ENCODE measurements at places on chromosomes 2 and 18. TPM values are rescaled to one million over a fixed set of nuclear protein-coding genes. Genes with fewer than 3 reads are reported as not detected.

DNA sequence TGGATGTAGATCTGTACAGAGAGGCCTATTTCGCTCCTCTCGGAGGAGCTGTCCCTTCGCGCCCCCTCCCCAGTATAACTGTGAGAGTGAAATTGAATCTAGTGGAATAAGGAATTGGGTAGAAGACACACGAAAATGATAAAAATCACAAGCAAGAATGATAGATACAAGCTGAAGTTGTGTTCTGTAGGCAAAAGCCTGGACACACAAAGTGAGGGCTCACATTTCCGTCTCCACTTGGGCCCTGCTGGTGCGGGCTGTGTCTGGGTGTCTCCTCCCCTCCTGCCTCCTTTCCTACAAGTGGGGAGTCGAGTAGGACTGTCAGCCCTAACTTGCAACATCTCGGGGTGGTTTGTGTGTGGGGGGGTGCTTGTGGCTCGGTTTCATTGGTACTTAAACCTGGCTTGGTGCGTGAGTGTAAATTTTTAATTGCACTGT is 457 bp upstream of the SP9 start:
- peak; percentile 70 for DNase-seq

GRCh38 chr2:222399038-222399783 is 25.1 kb upstream of the SGPP2 start:
- no peak for DNase-seq

- DNase-seq = peak; percentile 52
Measured at GRCh38 chr18:31611511-31611910, 19.8 kb downstream of the TTR start.

GRCh38 chr2:176692533-176692932 is 423.3 kb downstream of the MTX2 start:
- DNase-seq = no peak

DNA sequence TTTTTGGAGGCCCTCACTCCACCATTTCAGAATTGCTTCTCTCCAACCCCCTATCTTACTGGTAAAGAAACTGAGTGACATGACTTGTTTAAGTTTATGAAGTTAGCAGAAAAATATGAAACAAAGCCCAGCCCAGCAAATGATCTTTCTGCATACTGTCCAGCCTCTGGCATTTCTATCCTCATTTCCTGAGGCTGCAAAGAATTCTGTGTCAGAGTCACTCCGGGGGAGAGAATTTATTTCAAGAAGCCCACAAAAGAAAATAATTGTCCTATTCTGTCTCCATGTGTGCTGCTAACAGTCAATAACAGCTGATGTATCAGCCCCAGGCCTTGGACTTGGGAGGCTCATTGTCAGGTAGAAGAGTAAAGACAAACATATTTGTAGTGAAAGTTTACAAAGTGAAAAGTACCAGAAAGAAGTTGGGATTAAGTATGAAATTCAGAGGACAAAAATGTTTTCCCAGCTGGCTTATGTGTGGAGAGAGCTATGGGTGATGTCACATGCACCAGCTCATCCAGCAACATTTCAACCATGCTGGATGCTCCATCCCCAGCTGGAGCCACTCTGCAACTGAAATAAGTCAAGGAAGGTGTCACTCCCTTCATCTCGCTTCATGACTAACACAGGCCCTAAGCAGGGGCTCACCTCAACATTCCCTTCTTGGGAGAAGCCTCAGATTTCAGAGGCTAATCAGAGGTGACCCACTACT is 42.3 kb downstream of the TRABD2A start:
- no peak for DNase-seq

GRCh38 chr2:133400411-133400810 is 167.9 kb downstream of the NCKAP5 start:
- no peak for DNase-seq

GRCh38 chr18:57529151-57529550 is 57.4 kb downstream of the FECH start:
- no peak for DNase-seq

- DNase-seq = no peak
Measured at GRCh38 chr2:237866101-237866621, 6.7 kb downstream of the RAMP1 start.

DNA sequence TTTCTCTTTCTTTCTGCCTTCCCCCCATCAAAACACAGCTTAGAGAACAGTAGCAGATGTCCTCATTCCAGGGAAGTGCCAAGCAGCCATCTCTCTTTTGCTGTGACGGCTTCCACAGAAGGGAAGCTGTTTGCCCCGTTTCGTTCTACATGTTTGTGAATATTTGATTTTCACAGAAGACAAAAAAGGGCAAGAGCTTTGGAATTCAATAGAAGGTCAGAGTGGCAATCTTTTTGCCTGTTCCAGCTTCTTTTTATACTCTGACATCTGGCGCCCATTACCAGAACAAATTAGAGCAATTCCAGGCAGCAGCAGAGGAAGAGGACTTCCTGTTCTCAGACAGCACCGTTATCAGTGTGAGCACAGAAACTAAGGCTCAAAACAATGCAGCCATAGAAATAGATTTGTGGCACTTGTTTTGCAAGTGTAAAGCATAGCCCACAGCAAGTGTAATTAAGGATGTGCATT is 79.0 kb upstream of the CDH19 start:
- DNase-seq = no peak

DNA sequence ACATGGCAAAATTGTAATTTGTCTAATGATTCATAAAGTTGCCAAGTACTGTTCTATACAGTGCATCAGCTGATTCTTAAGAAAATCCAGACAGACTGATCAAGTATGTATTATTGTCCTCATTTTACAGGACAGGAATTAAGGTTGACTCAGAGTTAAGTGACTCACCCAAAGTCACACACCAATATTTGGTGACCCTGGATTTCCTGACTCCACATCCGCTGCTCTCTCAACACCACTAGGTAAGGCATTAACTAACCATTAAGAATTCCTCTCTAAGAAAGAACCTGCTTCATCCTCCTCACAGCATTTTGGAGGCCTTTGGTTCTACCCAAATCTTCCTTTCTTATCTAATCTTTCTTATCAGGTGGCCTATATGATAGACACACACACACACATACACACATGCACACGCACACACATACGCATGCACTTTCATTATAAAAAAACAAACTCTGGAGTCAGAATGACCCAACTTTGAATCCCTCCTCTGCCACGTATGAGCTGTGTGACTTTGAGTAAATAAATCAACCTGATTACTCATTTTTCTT is 150.8 kb downstream of the ANKRD44 start:
- DNase-seq = no peak

- DNase-seq = peak; percentile 10
Measured at GRCh38 chr2:127589358-127589757, 53.9 kb downstream of the MYO7B start.

DNA sequence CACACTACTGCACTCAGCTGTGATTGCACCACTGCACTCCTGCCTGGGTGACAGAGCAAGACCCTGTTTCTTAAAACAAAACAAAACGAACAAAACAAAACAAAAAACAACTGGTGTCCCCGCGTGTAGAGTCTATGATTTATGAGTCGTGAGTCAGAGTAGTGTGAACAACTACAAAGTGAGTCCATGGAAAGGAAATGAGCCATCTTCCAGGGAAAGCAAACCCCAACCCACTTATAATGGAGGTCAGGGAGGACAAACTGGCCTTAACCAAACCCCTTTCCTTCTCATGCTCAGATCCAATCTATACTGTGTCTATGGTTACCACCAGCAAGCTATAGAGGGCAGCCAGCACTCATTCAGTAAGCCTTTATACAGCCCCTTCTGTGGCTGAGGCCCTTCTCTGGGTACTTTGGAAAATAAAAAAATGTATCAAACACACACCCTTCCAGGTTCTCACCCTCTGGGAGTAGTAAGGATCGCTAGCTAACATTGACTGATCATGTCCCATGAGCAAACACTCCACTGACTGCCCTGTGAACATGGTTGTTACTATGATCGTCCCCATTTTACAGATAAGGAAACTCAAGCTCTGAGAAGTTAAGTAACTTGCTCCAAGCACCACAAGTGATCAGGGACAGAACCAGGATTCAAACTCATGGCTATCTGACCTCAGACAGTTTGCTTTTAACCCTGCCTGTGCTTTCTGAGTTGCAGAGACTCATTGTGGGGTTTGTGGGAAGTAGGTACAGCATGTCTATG is 24.7 kb upstream of the COLEC12 start:
- DNase-seq = peak; percentile 36

DNA sequence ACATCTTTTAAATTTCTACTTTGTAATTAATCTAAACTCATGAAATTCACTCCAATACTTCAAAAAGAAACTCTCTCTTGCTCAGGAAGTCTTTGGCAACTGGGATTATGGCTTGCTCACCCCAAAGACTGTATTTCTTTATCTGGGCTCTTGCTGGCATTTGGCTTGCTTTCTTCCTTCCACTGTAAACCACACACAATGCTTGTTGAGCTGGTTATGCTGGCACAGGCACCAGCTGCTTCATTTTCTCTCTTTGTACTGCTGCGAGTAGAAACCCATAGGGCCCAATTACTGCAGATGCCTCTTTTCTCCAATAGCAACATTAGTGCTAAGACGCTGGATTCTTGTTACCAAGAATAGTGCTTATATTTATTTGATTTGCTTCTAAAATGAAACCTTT is 51.4 kb downstream of the SLC38A11 start:
- no peak for DNase-seq

GRCh38 chr2:106566050-106566449 is 78.9 kb downstream of the CD8B2 start:
- no peak for DNase-seq

DNA sequence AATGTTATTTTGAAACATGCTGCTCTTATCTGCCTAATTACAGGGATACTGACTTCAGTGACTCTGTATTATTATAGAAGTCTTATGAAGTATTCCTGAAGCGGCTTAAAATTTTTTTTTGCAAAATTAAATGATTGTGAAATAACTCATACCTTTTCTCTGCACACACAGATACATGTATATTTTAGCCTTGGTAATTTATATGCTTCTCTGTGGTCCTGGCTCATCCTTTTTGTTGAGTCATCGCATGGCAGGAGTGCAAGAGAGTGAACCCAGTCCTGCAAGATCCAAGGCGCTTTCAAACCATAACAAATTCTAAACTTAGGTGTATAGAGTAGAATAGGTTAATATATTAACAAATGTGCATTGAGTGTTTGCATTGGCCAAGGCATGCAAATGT is 8.6 kb downstream of the CCNT2 start:
- DNase-seq = no peak

DNA sequence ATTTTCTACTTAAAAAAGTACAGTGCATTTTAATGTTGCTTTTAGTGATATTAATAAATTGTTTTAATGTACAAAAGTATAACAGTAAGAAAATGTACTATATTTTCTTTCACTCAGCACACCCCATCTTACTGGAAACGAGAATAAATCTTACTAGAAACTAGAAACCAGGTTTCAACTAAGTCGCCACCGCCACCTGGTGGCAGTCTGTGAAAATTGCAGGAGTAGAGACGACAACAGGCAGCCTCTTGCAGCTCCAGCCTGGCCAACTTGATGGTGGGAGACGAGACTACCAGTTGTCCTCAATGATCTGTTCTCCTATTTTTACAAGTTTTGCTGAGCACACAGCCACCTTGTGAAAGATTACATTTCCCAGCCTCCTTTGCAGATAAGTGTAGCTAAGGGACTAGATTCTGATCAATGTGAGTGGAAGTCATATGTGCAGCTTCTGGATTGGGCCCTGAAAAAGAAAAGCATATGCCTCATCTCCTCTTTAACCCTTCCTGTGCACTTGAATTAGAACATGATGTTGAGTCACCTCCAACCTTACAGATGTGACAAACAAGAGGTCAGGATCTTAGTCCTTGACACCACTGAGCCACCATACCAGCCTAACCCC is 8.7 kb downstream of the OTOF start:
- DNase-seq = peak; percentile 94

DNA sequence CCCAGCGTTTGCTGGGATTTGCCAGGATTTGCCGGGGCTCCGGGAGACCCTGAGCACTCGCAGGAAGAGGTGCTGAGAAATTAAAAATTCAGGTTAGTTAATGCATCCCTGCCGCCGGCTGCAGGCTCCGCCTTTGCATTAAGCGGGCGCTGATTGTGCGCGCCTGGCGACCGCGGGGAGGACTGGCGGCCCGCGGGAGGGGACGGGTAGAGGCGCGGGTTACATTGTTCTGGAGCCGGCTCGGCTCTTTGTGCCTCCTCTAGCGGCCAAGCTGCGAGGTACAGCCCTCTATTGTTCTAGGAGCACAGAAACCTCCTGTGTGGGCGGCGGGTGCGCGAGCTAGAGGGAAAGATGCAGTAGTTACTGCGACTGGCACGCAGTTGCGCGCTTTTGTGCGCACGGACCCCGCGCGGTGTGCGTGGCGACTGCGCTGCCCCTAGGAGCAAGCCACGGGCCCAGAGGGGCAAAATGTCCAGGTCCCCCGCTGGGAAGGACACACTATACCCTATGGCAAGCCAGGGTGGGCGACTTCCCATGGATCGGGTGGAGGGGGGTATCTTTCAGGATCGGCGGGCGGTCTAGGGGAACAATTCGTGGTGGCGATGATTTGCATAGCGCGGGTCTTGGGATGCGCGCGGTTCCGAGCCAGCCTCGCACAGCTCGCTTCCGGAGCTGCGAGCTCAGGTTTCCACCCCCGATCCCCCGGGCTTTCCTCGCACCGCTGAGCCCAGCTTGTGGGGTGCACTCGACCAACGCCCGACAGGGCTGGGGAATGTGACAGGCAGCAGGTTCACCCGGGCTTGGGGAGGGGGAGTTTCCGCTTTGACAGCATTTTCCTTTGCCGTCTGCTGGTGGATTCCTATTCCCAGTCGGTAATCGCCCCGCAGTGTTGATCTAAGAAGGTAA is 2.8 kb downstream of the ONECUT2 start:
- peak; percentile 96 for DNase-seq

DNA sequence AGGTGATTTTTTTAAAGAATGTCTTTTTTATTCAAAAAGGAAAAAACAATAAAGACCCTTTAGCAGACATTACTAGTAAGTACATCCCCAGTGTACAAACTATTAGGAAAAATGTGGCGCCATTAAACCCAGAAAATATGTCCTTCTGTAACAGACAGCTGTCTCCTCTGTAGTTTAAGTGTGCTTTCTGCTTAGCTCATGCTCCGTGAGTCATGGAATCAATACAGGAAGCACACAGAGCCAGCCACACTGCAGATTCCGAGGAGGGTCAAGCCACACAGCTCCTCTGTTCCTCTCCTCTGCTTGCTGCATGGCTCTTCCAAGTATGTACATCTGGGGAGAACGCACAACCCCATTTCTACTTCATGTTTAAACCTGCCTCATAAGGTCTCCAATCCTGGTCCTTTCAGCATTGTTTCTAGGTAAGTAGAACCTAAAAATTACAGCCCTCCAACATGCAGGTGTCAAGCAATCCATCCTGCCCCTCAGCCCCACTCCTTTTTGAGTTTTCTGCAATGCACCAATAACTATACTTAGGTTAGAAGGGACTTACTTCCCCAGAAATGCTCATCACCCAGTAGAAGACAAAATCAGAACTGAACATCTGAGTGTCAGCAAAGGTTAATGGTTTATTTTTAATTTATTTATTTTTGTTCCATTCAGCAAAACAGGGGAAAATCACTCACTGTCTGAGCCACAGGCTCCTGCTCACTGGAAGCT is 37.5 kb downstream of the ACVR1 start:
- DNase-seq = peak; percentile 69

Gene ANKRD30B
- not detected for total RNA-seq

Gene CAD
- total RNA-seq = 127 TPM

Gene PLA2R1
- 1.4 TPM for total RNA-seq

Gene MEP1B
- total RNA-seq = not detected

Gene SCYGR4
- not detected for total RNA-seq

Gene CFC1
- 1.4 TPM for total RNA-seq

Gene ASB18
- total RNA-seq = not detected

Gene KIAA2012
- total RNA-seq = 0.86 TPM

Gene HOXD12
- not detected for total RNA-seq

Gene HJURP
- 39.4 TPM for total RNA-seq

Gene TEX44
- not detected for total RNA-seq

Gene TUBB8B
- 1.4 TPM for total RNA-seq

Gene APCDD1
- total RNA-seq = 7.5 TPM

Gene IL18R1
- 9.2 TPM for total RNA-seq

Gene FAP
- total RNA-seq = not detected
